Left ventricle myocardium superior (tissue), 1 donor: ENCODE measurements at places on chromosomes 13 and 19. TPM values are rescaled to one million over a fixed set of nuclear protein-coding genes. Genes with fewer than 3 reads are reported as not detected.

- no peak for DNase-seq
Observed at GRCh38 chr13:95474992-95475391, 77.5 kb upstream of the CLDN10 start.

GRCh38 chr13:43425234-43425633 lies 361.5 kb downstream of the ENOX1 start:
- no peak for DNase-seq

DNA sequence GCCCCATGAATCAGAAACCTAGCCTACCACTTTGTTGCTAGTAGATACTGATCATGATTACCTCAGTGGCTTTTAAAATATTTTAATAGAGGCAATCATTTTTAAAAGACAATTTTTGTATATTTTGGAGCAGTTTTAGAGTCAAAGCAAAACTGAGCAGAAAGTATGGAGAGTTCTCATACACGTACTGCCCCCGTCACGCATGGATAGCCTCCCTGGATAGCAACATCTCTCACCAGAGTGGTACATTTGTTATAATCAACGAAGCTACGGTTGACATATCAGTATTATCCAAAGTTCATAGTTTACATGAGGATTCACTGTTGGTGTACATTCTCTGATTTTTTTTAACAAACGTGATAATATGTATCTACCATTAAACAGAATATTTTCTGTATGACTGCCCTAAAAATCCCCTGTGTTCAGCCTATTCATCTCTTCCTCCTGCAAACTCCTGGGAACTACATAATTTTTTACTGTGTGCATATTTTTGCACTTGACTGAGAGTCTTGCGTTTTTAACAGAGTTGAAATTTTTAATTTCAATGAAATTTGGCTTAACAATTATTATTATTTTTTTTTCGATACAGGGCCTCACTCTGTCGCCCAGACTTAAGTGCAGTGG lies 1436.8 kb upstream of the PCDH9 start:
- DNase-seq, result no peak

GRCh38 chr19:58409010-58409790 lies 751 bp downstream of the ZNF584 start:
- DNase-seq, result peak; percentile 48

ZIC2 gene
- total RNA-seq, result not detected

DAND5 gene
- 11.2 TPM for total RNA-seq

GRK1 gene
- total RNA-seq, result 0.42 TPM
